ENCODE measurements at places on chromosomes 6 and 20. TPM values are rescaled to one million over a fixed set of nuclear protein-coding genes. Genes with fewer than 3 reads are reported as not detected.

DNA sequence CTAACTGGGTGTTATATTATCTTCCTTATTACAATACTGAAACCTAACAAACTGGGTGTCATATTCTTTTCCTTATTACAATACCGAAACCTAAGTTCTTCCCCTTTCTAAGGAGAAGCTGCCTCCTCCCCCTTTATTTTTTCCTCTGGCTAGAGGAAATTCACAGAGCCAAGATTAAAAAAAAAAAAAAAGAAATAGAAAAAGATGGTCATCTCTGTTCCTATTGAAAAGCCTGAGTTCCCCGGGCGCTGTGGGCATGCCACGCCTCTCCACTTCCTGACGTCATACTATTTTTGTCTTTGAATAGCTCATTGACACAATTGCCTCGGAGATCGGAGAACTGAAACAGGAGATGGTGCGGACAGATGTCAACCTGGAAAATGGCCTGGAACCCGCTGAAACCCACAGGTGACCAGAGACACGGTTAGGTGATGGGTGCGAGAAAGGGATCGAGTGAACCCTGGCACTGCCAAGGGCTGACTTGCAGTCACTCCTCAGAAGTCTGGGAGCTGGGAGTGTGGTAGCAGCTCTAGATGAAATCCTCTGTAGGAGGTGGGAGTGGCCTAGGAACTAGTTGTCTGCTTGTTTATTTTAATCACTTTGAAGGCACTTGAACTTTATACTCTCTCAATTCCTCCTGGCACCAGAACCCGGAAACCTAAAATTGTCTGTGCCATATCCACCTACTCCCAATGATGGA, 82.2 kb upstream of the NAA20 start:
- peak; percentile 72 for DNase-seq

DNA sequence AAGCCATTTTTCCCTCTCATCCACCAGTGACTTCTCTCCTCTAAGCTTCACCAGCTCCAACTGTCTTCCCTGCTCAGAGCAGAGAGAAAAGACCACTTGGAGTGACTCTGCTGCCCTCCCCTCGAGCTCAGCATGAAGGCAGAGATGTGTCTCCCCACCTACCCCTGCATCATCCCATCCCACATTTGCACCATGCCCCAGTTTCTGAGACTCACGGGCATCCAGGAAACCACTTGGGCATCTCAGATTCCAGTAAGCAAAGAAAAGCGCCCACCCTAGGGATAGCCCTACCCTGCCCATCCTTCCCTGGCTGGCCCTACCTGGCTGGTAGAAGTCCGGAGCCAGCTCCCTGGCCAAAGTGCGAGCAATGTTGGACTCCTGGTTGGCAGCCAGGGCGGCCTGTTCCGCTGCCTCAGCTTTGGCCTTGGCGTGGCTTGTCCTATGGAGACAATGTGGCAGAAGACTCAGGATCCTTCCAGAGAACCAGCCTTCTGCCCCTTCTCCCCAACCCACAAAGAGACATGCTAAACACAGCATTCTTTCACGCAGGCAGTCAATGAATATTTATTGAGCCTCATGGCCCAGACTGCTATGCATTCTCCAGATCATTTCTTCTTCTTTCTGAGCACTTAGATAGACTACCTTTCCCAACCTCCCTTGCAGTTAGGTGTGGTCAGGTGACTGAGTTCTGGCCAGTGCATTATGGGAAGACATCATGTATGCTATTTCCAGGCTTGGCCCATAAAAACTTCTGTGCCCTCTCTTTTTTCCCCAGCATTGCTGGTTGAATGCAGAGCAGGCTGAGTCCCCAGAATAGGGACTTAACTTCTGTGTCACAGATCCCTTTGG, 68.6 kb downstream of the JPH2 start:
- no peak for DNase-seq

DNA sequence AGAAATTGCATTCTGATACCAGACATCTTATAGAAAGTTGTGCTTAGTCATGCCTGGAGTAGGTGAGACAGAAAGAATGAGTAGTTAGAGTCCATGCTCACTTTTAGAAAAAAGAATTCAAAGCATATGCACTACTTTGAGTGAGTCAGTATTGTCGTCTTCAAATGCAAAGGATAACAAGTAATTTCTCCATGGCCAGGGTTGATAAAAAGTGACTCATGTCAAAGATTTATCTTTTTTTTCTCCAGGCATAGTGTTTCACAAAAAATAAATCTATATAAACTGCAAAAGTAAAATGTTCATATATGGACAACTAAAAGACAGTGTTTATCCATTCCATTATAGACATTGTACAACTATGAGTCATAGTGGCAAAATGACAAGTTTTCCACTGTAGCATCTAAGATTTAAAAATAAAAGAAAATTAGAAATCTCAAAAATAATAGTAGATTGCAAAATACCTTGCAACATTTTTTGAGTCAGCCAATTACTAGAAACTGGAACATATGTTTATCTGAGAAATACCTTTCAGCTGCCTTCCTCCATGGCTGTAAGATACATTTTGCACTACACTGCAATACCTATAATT, 329.6 kb downstream of the GRIK2 start:
- DNase-seq = no peak

DNA sequence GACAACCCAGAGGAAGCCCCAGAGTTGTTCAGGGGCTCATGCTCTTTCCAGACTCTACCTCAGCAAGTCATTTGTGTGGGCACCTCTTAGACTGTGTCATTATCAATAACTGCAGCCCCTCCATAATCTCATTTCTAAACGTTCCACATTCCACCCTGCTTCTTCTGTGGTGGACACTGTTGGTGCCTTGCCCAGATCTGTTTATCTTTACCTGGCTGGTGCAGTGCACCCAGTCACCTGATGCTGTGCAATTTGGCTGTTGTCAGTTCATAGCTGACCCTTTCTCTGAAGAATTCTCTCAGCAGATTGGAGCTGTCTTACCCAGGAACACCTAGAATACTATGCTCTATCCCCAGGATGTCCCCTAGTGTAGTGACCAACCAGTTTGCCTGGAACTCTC, 80.0 kb downstream of the ATRN start:
- no peak for DNase-seq

GRCh38 chr6:109453594-109454495, 1.7 kb downstream of the MICAL1 start:
- DNase-seq = no peak

Gene FILIP1
- total RNA-seq = 86.3 TPM

DNA sequence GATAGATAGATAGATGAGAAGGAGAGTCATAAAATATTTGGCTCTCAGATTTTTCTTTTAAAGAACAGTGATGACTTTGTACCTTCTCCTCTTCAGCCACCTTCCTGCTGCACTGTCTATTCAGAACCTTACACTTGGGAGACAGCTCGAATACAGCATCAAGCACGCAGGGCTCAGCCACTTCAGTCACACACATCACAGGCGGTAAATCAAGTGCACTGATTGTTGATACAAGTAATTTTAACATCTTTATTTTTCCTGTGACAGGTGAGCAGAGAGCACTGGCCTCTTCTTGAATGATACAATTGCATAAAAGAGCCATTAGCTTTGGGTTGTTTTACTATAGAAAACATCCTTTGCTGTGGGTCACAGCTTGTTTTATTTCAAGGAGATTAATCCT, 1118.5 kb upstream of the EYS start:
- no peak for DNase-seq

DNA sequence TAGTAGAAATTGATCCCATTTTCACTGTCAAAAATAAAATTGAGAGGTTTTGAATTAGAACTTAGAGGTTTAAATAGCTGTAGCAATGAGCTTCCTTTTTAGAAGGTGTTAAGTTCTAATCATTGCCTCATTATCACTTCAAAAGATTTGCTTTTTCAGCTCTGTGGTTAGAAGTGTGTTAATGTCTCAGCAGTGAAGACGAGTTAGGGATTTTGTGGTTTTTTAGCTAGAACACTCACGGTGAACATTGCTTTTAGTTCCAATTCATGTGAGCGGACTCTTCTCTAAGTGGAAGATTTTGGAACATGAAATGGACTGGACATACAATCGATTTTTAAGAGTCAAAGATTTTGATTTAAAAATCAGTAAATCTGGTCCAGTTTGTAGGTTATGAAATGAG, 12.7 kb upstream of the IFNGR1 start:
- no peak for DNase-seq

GRCh38 chr20:52785679-52786078, 186.5 kb upstream of the TSHZ2 start:
- DNase-seq = peak; percentile 35

- DNase-seq = no peak
These were observed 22.6 kb downstream of the PIGU start for GRCh38 chr20:34654207-34654744.

GRCh38 chr6:130908958-130909357, 81.8 kb downstream of the SMLR1 start:
- no peak for DNase-seq

Gene C6orf132
- 1.5 TPM for total RNA-seq

Gene SMPDL3A
- 6.0 TPM for total RNA-seq

Gene LGSN
- not detected for total RNA-seq

GRCh38 chr6:71248306-71248765, 40.3 kb upstream of the OGFRL1 start:
- no peak for DNase-seq

Measured in left cardiac atrium (tissue), 4 donors.